Bone marrow (tissue), 2 donors: ENCODE measurements at places on chromosomes 3 and 15.

DNA sequence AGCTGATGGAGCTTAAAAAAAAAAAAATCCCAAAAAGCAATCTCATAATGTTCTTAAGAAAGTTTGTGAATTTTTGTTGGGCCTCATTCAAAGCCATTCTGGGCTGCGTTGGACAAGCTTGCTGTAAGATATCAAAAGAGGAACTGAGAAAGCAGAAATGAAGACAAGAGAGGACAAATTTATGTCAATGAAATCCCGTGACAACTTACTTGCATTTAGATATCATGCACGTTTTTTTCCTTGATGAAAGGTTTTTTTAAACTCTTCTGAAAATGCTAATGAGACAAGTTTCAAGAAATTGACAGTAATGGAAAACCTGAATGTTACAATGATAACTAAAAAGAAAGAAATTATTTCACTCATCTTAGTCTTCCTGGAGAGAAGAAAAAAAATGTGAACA is 662.9 kb downstream of the SQOR start:
- no peak for DNase-seq

GRCh38 chr15:67792250-67792942 is 32.9 kb upstream of the SKOR1 start:
- DNase-seq = no peak

DNA sequence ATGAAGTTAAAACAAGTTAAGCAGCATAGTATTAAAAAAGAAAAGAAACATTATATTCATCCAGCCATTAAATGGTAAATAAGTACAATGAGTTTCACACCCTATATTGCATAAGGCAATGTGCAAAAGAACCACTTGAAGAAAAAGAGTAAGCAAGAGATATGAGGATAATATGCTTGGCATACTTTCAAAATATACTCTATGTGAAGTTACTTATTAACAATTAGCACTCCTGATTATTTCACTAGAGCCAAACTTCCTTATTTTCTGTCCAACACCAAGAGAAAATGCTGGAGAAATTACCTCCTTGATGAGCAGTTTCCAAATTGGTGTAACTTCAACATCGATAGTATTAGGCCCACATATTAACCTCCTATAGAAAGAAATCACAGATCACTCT is 63.7 kb downstream of the ATP13A4 start:
- DNase-seq = no peak

- DNase-seq = no peak
Measured at GRCh38 chr3:141096981-141097380, 45.8 kb downstream of the SPSB4 start.

GRCh38 chr3:27723815-27724458 is 1.8 kb upstream of the EOMES start:
- DNase-seq = no peak

- DNase-seq = peak; percentile 21
Measured at GRCh38 chr3:67030785-67031740, 33.0 kb downstream of the KBTBD8 start.

DNA sequence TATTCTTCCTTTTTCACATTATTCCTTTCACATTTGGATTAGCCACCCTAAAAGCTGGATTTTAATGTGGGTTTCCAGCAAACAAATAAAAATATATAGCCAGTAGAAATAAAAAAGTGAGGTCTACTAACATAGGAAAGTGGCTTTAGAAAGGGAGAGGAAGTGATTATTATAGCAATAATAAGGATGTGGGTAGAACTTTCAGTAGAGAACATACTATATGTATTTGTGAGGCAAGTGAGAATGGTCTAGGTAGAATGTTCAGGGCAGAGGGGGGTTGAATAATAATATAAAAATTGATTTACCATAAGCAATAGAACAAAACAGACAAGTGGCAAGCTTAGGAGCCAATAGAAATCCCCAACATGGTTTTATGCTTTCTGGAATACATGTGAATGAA is 88.6 kb downstream of the NR1I2 start:
- DNase-seq = no peak

DNA sequence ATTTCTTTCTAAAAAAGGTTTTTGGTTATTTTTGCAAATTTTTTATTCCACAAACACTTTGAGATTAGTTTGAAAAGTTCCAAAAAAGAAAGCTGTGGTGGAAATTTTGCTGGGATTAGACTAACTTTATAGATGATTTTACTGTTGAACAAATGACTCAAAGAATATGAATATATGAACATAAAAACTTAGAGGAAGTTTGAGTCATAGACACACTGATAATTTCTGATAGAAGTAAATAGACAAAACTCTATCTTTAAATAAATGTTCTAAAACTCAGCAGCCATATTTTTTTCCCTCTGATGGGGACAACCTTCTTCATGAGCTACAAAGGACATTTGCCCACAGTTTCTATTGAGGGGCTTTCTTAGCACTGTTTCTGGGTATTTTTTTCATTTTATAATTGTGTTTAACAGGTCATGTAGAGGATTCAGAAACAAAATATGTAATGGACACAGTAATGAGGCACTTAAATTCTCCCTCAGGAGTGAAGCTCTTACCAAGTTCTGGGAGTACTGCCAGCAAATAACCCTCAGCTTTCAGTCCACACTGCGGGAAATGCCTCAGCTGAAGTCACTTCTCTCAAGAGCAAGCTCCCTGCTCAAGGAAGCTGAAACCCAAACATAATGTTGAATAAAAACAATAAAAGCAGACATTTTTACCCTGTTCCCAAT is 157.6 kb downstream of the NFKBIZ start:
- DNase-seq = peak; percentile 33

- DNase-seq = no peak
Measured at GRCh38 chr15:72116731-72117485, 1.0 kb downstream of the MYO9A start.

- DNase-seq = no peak
Measured at GRCh38 chr15:92485441-92485840, 91.8 kb downstream of the ST8SIA2 start.

DNA sequence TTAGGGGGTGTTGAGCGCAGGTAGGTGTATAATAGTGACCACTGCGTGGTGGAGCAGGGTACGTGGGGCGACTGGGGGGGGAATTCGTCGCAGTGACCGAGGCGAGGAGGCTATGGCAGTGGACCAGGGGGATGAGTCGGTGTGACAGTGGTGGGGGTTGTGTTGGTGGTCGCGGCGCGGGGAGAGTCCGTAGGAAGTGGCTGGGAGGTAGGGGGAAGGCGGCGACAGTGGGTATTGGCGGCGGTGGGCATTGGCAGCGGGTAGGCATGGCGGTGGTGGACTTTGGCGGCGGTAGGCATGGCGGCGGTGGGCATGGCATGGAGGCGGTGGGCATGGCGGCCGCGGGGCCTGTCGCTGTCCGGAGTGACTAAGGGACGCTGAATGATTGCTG is 739 bp downstream of the SNRPN start:
- no peak for DNase-seq

DNA sequence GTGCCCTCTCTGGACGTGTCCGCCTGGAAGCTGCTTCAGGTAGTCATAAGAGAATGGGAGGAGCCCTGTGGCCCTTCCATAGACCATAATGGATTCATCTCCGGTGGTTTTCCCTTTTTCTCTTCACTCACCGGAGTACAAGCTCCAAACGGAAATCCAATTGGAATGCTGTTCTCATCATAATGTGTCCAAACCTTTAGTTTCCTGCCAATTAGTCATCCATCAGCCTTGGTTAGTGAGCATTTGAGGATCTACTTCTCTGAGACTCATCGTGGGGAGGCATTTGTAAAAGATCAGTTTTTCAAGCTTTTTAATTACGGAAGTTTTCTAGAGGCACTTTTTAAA is 34.9 kb downstream of the ABHD2 start:
- DNase-seq = no peak

DNA sequence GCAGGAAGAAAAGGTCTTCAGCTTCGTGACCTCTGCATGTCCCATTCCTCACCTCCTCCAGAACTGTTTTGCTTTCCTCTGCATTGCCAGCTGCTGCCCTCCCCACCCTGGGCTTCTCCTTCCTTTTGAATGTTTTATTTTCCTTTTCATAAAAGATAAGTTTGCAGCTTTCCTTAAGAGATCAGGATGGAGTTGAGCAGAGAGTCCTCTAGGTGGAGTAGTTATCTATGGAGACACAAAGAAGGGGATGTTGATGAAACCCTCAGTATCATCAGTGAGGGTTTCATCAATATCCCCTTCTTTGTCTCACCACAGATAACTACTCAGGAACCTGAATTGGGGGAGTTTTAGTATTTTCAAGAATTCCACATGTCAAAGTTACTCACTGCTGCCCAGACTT is 19.0 kb upstream of the SLC25A36 start:
- DNase-seq = peak; percentile 40

GRCh38 chr15:72790302-72790910 is 6.8 kb upstream of the ADPGK start:
- DNase-seq = no peak

GRCh38 chr15:40937762-40938535 is 8.8 kb downstream of the DLL4 start:
- no peak for DNase-seq

- DNase-seq = no peak
Measured at GRCh38 chr3:172119266-172119969, 80.0 kb downstream of the FNDC3B start.

DNA sequence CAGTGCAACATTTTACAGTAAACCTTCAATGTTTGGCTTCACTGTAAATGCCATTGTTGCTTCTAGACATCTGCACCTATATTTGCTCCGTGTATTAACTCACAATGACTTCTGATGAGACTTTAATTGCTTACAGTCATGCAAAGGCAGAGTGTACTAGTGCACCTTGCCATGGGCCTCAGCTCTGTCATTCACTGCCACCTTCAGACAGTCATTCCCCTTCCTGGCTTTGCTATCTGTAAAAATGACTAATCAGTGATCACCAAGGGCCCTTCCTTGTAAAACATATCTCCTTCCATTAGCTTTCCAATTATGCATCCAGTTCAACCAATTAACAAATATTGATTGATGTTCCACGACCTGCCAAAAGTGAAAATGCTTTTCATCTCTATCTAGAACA is 120.3 kb downstream of the ARRDC4 start:
- no peak for DNase-seq

DNA sequence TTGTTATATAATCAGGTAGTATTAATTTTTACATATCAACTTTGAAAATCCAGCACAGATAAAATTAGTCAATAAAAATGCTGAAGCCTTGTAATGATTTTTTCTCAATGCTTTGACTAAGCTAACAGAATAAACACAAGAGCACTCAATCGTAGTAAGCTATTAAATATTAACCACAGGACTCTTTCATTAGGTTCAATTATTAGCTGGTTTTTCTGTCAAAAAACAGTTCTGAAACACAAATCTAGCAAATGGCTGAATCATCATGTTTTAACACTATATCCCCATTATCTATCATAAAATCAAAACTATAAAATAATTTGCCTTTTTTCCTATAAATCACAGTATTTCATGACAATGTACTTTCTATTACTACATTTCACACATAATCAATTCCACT is 69.6 kb downstream of the PLOD2 start:
- DNase-seq = no peak

- no peak for DNase-seq
Measured at GRCh38 chr15:32972686-32973085, 221.8 kb downstream of the FMN1 start.

DNA sequence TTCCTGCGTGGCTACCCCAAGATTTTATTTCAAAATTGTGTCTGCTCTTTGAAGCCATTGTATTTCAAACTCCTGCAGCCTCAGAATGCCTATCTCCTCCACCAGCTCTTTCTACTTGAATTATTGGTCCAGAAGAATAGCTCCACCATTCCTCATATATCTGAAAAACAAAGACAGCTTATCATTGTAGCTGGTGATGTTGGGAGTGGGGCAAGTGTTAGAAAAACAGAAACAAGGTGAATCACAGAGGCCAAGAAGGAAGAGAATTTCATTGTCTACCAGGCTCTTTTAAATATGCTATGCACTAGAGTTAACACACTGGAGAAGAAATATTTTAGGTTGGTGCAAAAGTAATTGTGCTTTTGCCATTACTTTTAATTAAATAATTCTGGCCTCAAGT is 307.9 kb upstream of the ROPN1 start:
- DNase-seq = no peak

DNA sequence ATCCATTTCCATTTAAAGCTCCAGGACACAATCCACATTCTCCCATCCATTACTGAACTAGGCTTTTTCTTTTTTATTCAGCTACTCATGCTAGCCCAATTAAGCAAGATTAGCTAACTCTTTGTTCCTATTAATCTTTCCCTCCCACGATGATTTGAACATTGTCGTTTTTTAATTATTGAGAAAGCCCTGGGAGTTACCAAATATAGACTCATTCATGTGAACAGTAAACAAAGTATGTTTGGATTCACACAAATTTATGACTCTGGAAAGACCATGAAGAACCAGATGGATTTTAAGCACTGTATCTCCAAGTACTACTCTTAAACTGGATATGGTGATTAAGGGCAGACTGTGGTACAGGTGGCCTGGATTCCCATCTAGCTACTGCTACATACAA is 82.2 kb downstream of the STRIT1 start:
- no peak for DNase-seq
